Large intestine (tissue), 12 donors: ENCODE measurements at places on chromosomes 4 and X. TPM values are rescaled to one million over a fixed set of nuclear protein-coding genes. Genes with fewer than 3 reads are reported as not detected.

GRCh38 chr4:109079201-109079600 lies 223.3 kb downstream of the COL25A1 start:
- DNase-seq, result no peak

GRCh38 chr4:211033-211511 lies 86.8 kb downstream of the ZNF718 start:
- no peak for DNase-seq

GRCh38 chrX:37796805-37797204 lies 16.9 kb downstream of the CYBB start:
- DNase-seq, result no peak

GRCh38 chr4:10056334-10057022 lies 35.2 kb upstream of the SLC2A9 start:
- no peak for DNase-seq

NSG1 gene
- 30.1 TPM for polyA plus RNA-seq
